Astrocyte of the cerebellum (primary cell): ENCODE measurements at places on chromosomes 3 and 15.

DNA sequence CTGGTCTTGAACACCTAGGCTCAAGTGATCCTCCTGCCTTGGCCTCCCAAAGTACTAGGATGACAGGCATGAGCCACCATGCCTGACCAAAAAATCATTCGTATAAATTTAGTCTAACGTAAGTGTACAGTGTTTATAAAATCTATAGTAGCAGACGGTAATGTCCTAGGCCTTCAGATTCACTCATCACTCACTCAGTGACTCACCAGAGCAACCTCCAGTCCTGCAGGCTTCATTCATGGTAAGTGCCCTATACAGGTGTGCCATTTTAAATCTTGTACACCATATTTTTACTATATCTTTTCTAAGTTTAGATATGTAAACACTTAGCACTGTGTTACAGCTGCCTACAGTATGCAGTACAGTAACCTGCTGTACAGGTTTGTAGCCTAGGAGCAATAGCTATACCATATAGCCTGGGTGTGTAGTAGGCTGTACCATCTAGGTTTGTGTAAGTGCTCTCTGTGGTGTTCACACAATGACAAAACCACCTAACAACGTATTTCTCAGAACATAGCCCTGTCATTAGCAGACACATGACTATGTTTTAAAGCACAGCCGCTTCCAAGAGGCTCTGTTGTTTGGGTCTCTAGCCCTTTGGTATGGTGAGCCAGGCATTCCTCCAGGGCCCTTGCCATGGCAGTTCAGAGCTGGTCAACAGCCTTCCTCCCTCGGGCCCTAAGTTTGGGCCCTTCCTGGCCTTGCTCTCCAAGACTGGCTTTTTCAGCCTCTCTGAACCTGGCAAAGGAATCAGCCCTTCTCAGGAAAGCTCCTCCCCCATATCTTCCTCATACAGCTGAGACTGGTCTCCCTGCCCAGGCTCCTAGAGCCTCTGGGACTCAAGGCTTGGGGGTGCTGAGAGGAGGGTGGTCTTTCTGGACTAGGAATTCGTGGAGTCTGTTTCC lies 1.9 kb upstream of the CCDC9B start:
- DNase-seq, result no peak

- peak; percentile 9 for DNase-seq
Observed at GRCh38 chr3:136070953-136071949, 105.7 kb downstream of the PPP2R3A start.

GRCh38 chr3:163327086-163327485 lies 1751.2 kb downstream of the SI start:
- DNase-seq, result peak; percentile 8

GRCh38 chr15:57865294-57865693 lies 158.8 kb downstream of the POLR2M start:
- no peak for DNase-seq

GRCh38 chr15:31350771-31351170 lies 24.1 kb downstream of the KLF13 start:
- no peak for DNase-seq

GRCh38 chr3:39839484-39839883 lies 30.1 kb downstream of the MYRIP start:
- no peak for DNase-seq

DNA sequence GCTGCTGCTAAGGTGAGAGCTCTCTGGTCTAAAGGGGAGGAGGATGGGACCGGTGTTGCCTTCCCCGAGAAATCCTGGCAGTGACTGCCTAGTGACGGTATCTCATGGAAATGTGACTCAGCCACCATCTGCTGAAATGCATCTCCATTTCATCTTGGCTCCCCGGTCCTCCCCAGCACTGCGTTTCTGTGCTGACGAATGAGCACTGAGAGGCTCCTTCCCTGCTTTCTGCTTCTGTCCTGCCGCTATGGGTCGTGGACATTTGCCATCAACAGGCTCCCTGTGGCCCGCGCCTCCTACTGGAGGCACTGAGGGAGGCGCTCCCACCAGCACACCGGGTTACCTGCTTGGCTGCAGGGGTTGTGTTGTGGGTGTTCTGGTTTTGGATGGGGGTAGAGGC lies 13.5 kb upstream of the SEC13 start:
- no peak for DNase-seq

DNA sequence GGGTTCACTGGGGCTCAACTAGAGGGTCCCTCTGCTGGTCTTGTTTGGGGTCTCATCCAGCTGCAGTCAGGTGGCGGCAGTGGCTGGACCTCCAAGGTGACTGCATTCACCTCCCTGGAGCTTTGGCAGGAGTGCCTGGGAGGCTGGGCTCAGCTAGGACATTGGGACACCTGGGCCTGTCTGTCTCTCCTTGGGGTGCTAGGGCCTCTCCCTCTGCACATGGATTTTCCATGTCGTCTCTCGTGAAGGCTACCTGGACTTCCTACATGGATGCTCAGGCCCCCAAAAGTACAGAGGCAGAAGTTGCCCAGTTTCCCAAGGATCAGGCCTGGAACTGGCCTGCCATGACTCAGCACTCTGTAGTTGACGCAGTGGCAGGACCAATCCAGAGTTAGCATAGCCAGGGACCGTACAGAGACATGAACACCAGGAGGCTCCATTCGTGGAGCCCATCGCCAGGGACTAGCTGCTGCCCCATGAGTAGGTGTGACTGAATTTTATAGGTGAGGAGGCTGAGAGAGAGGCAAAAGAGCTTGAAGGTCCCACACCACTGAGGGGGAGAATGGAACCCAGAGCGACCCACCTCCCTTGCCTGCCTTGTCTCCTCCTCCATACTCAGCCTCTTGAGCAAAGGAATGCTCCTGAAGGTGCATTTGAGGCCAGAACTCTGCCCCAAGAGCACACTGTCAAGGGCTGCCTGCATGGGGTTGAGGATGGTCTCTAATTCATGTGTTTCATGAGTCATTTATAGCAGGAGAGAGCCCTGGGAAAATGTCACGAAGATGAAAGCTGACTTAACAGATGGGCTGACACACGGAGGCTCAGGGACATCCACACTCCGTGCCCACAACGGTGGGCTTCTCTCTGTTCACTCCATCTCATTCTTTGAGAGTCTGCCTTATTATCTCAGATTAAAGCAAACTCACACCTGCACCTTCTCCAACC lies 13.0 kb upstream of the ALDH1A3 start:
- no peak for DNase-seq

DNA sequence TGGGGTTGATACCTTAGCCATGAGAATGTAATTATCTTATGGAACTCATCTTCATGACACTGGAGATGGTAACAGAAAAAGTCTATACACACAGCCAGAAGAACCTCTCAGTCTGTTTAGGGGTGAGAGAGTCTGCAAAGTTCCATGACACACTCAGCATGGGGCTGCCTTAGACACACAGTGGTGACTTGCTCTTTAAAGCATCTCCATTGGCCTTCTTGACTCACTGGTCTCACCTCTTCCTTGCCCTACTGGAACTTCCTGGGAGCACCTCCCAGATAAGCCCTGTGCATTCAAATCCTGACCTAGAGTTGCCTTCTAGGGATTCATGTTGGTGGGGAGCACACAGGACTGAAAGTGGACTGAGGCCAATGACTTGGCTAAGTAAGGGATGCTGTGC lies 9.3 kb downstream of the MAGI1 start:
- no peak for DNase-seq

DNA sequence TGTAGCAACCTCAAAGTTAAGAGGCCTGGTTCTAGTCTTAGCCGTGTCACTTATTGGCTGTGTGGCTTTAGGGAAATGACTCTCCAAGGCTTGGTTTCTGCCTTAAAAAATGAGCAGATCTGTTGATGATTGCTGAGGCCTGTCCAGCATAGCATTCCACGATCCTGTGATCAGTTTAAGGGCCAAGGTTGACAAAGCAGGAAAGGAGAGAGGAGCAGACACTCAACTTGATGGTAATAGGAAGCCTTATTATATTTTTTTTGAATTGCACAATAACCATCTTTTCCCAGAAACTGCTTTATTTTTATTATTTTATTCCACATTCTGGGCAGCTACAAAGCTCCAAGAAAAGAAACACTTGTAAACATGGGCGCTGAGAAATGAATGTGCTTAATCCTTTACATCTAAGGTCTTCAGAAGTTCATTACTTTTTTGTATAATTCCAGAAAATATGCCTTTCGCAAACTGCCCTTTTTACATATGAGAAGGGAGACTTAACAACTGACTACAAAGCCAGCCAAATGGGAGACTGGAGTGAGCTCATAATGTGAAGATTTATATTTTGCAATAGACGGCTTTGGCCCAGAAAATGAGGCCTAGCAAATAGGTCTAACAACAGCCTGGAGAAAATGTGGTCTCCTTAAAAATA lies 241.0 kb downstream of the ATP8B4 start:
- DNase-seq, result no peak

DNA sequence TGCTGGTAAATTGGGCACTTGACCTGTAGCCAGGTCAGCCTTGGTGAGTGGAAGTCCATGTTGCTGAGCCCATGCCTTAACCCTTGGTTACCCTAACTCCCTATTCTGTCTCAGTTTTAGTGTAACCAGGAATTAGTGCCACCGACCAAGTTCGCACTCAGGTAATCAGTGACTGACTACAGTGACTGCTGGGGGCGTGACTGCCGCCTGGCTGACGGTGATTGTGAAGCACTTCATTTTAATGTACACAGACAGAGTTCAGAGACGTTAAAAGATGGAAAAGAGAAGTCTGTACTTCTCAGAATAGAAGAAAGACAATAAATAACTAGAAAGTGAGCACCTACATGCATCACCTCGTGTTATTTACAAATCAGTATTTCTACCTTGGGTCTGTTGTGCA lies 17.3 kb downstream of the CFAP161 start:
- no peak for DNase-seq

DNA sequence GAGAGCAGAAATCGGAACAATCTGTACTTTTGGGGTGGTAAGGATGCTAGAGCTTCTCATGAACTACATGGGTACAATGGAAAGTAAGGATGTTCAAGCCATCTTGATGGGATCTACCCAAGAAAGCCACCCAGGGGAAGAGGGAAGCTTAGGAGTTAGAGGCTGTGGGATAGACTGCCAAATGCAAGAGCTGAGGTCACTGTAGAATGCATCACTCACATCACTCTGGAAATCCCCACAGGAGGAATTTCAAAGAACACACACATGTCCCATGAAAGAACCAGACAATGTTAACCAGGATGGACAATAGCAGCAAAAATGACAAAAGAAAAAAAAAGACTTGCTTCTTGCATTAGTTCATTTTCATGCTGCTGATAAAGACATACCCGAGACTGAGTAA lies 32.8 kb upstream of the UBE2E2 start:
- no peak for DNase-seq

DNA sequence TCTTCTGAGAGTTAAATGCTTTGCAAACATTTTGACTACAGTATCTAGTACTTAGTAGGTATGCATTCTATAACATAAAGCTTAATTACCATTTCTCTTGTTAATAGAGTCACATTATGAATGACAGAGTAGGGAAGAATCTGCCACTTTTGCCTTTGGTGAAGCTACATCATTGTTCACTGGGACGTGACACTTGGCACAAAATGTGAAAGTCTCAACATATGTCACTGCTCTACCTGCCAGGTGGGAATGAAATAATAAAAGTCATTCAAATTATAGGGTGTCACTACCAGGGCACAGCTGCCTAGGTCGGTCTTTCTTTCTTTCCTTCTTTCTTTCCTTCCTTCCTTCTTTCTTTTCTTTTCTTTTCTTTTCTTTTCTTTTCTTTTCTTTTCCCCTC lies 17.6 kb downstream of the GPR87 start:
- DNase-seq, result no peak

GRCh38 chr3:107242579-107242978 lies 134.7 kb upstream of the CCDC54 start:
- DNase-seq, result no peak

DNA sequence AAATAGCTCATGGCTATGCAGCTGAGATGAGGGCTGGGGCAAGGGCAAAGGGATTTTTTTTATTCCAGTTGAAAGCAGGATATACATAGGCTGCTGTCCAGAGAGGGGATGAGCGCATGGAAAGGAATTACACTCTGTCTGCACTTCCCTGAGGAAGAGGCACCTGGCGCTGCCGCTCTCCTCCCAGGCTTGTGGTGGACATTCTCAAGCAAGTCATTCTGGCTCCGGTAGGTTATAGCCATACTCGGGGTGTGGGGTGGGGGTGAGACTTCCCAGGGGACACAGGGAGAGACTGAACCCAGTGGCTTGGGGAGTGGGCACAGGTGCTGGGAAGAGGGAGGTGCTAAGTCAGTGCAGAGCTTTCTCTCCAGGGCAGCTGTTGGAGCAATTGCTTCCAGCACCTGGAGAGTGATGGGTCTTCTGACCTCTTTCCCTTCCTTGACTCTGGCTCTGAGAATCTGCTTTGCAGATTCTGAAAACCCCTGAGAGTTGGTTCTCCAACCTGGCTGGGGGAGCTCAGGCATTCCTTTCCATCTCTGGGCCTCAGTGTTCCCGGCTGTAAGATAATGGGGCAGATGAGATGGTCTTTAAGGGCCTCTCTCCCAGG lies 24.3 kb downstream of the CYP8B1 start:
- no peak for DNase-seq

DNA sequence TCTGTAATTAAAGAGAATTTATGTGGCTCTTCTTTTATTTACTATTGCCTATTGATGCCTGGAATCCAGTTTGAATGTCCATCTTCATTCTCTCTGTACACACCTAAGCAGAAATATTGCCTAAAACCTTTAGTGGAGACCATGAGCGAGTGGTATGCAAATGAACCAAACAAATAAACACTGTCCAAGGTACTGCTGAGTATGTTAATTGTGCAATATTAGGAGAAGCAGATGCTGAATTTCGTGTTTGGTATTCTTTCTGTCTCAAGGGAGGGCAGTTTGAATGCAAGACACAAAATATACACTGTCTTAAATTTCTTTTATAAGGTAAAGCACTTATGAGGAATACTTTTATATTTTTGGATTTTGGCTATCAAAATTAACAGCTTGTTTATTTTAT lies 440.9 kb downstream of the RBMS3 start:
- DNase-seq, result no peak

- DNase-seq, result no peak
Observed at GRCh38 chr15:26724381-26725150, 48.3 kb downstream of the GABRB3 start.

DNA sequence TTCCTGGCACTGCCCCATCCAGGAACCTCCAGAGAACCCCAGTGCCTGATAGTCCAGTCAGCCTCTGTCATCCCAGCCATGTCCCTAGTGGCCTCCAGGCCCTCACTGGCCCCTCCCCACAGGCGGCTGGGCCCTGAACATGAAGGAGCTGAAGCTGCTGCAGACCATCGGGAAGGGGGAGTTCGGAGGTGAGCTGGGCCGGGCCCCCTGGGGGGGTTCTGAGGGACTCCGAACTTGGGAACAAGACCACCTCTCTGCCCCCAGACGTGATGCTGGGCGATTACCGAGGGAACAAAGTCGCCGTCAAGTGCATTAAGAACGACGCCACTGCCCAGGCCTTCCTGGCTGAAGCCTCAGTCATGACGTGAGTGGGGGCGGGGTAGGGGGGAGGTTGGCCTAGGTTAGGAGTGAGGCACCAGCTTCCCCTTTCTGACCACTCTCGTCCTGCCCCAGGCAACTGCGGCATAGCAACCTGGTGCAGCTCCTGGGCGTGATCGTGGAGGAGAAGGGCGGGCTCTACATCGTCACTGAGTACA lies 12.0 kb upstream of the LMAN1L start:
- DNase-seq, result no peak

GRCh38 chr3:68287101-68287500 lies 632.7 kb upstream of the SUCLG2 start:
- DNase-seq, result no peak

- no peak for DNase-seq
Observed at GRCh38 chr15:48419896-48420295, 88.7 kb downstream of the DUT start.

- DNase-seq, result no peak
Observed at GRCh38 chr3:181947606-181948005, 235.9 kb downstream of the SOX2 start.
